ENCODE measurements at places on chromosomes 13 and 19.

DNA sequence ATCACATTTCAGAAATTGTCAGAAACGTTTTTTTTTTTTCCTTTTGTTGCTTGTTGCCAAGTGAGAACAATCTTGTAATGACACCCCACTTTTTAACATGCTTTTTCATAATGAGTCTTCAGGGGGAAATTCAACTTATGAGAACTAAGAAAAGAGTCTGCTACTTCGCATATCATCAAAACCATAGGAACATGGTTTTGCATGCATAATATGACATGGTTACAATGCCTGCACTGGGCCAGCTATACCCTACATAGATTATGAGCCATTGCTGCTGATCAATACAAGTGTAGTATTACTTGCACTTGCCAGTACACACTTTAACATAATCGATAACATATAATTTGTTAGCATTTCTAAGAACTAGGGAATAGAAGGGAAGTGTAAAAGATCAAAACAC lies 191.0 kb upstream of the NBEA start:
- DNase-seq, result no peak

GRCh38 chr19:1253514-1254080 lies 5.2 kb downstream of the MIDN start:
- DNase-seq, result no peak

DNA sequence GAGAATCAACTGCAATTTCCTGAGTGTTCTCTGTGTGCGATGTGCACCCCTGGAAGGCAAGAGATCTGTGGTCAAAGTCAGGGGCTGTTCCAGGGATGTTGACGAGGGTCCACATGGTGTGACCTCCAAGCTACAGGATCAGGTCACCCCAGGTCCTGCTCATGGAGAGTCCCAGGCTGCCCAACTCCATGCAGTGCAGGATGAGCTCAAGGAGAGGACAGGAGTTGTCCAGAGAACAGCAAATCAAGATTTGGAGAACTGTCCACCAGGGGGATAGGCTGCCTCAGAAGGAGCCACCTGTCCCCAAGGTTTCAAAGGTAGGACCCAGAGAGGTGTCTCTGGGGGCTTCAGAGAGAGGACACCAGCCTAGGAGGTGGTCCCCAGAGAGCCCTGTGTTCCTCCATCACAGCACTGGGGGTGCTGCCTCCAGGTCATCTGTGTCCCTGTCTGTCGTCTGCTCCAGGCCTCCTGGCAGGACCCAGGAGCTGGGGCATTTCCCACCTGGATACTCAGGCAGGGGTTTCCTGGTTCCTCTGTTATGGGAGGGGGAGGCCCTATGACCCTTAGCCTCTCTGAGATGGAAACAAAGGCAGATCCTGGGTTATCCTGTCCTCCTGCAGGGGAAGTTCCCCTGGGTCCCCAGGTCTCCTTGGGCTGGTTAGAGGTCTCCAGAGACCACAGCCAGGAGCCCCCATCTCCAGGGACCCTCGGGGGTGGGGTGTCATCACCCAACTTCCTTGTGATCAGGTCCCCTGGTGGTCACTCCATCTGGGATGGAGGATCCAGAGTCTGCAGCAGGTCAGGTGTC lies 2.1 kb upstream of the CEACAM7 start:
- no peak for DNase-seq

- DNase-seq, result no peak
These were observed 37.0 kb upstream of the TEX29 start for GRCh38 chr13:111283457-111283856.

Measured in activated CD4-positive, alpha-beta T cell treated with anti-CD3 and anti-CD28 coated beads, Interleukin-10, Interleukin-2, amounts not matched to agents 100 ng/mL and 50 ng/mL, durations not matched to agents 16 hours and 8 hours (primary cell).